Thoracic aorta (tissue), 2 donors: ENCODE measurements at places on chromosomes 4 and X. TPM values are rescaled to one million over a fixed set of nuclear protein-coding genes. Genes with fewer than 3 reads are reported as not detected.
A peak's percentile ranks its signal among the peaks of the same experiment; 100 is the strongest.

Gene FHL1
- 3,147 TPM for total RNA-seq

Gene TEX13D
- total RNA-seq, result not detected

- peak; percentile 51 for DNase-seq
These were observed at the start of gene TBC1D19 for GRCh38 chr4:26583865-26584652. TSS of gene TBC1D19 (plus strand) at chr4:26584084. CDS start at chr4:26584194, 110 bp downstream.

GRCh38 chrX:134821370-134821769, 163.1 kb upstream of the PLAC1 start:
- DNase-seq, result no peak

- DNase-seq, result no peak
These were observed 30.1 kb upstream of the SCOC start for GRCh38 chr4:140343303-140343702.

DNA sequence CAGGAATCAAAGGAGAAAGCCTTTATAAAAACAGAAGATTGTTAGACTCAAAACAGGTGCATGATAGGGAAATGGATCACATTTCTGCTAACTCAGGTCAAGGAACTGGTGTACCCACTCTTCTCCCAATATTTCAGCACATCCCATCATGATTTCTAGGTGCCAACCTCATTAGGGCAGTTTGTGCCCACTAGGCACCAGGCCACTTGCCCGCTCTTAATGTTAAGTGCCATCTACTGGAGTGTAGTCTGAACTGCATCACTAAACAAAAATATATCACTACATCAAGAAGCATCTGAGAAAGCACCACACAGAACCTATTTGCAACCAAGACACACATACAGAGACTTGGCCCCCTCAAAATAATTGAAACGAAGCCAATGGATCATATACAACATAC, 140.4 kb upstream of the GRID2 start:
- no peak for DNase-seq

DNA sequence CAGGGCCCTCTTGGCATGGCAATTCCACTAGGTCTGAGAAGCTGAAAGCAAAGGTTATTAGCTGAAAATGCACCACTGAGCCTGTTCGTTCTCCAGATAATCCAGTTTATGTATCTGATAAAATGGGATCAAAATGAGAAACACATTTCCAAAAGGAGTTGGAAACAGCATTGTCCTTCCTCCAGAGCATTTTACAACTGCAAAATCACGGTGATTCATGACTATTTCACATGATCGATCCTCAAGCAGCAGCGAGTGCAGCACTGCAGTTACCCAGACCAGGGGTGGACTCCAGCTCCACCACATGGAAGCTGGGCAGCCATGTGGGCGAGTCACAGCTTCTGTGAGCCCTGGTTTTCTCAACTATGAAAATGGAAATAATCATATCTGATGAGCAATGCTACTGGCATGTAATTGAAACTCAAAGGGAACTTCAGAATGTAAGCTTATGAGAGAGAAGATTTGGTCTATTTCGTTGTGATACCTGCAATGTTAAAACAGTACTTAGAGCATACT, 78.7 kb upstream of the MSX1 start:
- no peak for DNase-seq
